Activated T-helper 1 cell treated with anti-CD3 and anti-CD28 coated beads, Interleukin-12 subunit alpha, Interleukin-12 subunit beta, Interleukin-2, Interleukin-4 antibody, amounts not matched to agents 30 ng/mL and 10 ng/mL and 1 ng/mL, durations not matched to agents 14 hours and 24 hours and 36 hours (primary cell): ENCODE measurements at places on chromosomes 4 and X. TPM values are rescaled to one million over a fixed set of nuclear protein-coding genes. Genes with fewer than 3 reads are reported as not detected.

Gene SYNPO2
- 0.12 and 0.26 TPM in 2 replicates for total RNA-seq

Gene CHIC1
- total RNA-seq, result 5.2 and 6.9 TPM in 2 replicates

Gene PCDH18
- total RNA-seq, result not detected in 2 replicates

Gene PRPS1
- 97.9 and 101 TPM in 2 replicates for total RNA-seq

Gene KLHL2
- 38.6 and 40.6 TPM in 2 replicates for total RNA-seq

Gene GLOD5
- not detected in 2 replicates for total RNA-seq

Gene KLHL4
- not detected in 2 replicates for total RNA-seq

Gene TRIM75
- not detected in 2 replicates for total RNA-seq

Gene CENPC
- 27.7 and 29.2 TPM in 2 replicates for total RNA-seq

Gene CUL4B
- total RNA-seq, result 25.2 and 26.5 TPM in 2 replicates

Gene GAGE12E
- total RNA-seq, result not detected in 2 replicates

Gene SASH3
- 129 and 135 TPM in 2 replicates for total RNA-seq

Gene MTNR1A
- not detected in 2 replicates for total RNA-seq

Gene RPS6KA3
- 58.8 and 60.6 TPM in 2 replicates for total RNA-seq

Gene KDR
- not detected in 2 replicates for total RNA-seq

Gene F8A2
- total RNA-seq, result not detected in 2 replicates

Gene SSX2
- not detected in 2 replicates for total RNA-seq

Gene DSPP
- not detected in 2 replicates for total RNA-seq

Gene SLC16A2
- 0.08 and 0.20 TPM in 2 replicates for total RNA-seq

Gene HTRA3
- total RNA-seq, result not detected in 2 replicates

Gene UGT8
- 0.07 TPM in 1 of 2 replicates, not detected in the other for total RNA-seq

Gene C1QTNF7
- total RNA-seq, result not detected in 2 replicates

Gene PNMA6A
- 0.56 and 0.73 TPM in 2 replicates for total RNA-seq

Gene FGF5
- 0.05 TPM in 1 of 2 replicates, not detected in the other for total RNA-seq

Gene VGLL1
- not detected in 2 replicates for total RNA-seq

Gene TSPYL2
- total RNA-seq, result 37.5 and 40.3 TPM in 2 replicates

Gene CXorf51B
- total RNA-seq, result not detected in 2 replicates

Gene NSUN7
- 0.23 and 0.66 TPM in 2 replicates for total RNA-seq

Gene TMPRSS11A
- not detected in 2 replicates for total RNA-seq

Gene AMOT
- 1.3 and 1.9 TPM in 2 replicates for total RNA-seq

Gene EMCN
- not detected in 2 replicates for total RNA-seq

Gene ZFP92
- 2.4 and 2.5 TPM in 2 replicates for total RNA-seq

Gene TNIP2
- 96.2 and 98.6 TPM in 2 replicates for total RNA-seq

Gene CLDN22
- total RNA-seq, result not detected in 2 replicates

Gene PAGE5
- not detected in 2 replicates for total RNA-seq

Gene FABP2
- not detected in 2 replicates for total RNA-seq

Gene RWDD4
- 23.9 and 24.2 TPM in 2 replicates for total RNA-seq

Gene TMPRSS11B
- total RNA-seq, result not detected in 2 replicates

Gene MUC7
- not detected in 2 replicates for total RNA-seq

Gene G3BP2
- total RNA-seq, result 143 and 144 TPM in 2 replicates

Gene PPP2R2C
- total RNA-seq, result not detected in 2 replicates

Gene RS1
- not detected in 2 replicates for total RNA-seq

Gene FREM3
- not detected in 2 replicates for total RNA-seq

Gene RAB33A
- 20.5 and 21.5 TPM in 2 replicates for total RNA-seq
